ENCODE measurements at places on chromosomes 3 and 15.

DNA sequence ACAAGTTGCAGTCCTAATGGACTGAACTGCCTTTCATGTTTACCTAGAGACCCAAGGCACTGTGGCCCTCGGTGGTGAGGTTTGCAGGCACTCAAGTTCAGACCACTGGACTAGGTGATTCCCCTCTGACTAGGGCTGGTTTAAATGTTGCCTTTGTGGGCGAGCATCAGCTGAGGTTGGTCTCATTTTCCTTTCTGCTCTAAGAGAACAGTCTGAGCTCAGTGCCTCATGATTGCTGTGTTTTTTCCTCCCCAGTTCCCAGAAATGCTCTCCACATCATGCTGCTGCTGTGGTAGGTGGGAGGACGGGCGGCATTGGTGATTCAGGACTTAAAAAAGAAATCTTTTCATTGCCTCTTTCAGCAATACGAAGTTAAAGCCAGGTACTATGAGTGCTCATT, 237.2 kb downstream of the MBNL1 start:
- DNase-seq, result no peak

GRCh38 chr3:5188419-5189221, 1.1 kb downstream of the EDEM1 start:
- peak; percentile 14 for DNase-seq

DNA sequence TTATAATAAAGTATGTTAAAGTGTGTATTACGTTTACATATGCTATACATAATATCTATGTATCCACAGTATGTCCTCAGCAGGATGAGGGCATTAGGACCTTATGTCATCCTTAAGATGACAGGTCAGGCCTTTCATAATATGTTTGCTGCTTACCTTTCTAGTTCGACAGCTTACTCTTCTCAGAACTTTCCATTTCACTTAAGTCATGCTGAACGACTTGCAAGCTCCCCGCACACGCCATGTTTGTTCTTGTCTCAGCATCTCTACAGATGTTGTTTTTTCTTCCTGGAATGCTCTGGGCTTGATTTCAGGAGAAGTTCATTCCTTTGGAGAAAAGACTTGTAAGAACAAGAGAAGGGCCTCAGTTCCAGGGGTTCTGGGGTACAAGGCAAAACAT, 36.0 kb upstream of the PPARG start:
- no peak for DNase-seq

- DNase-seq, result peak; percentile 84
These were observed 5.8 kb upstream of the TOPAZ1 start for GRCh38 chr3:44235604-44236484.

DNA sequence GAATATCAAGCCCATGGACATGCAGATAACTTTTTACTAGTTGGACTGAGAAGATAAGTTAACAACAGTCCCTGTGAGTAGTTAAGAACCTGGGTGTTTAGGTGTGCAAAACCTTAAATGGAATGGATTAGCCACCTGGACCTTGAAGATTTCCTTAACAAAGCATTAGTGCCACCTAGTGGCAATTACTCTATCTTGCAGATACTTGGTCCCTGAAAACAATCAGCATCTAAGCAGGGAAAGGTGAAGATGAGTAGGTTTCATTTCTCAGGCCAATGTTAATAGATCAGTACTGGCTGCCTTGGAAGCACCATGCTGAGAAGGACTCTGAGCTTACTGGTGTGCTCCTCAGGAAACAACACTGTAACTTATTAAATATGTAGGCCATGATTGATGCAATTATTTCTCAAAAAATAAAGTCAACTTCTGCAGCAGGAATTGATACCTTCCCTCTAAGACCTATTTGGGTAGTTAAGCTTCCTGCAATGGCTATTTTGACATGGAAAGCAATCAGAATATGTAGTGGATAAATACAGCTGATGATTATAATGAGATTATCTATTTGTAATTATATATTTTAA, 329.4 kb downstream of the TBC1D5 start:
- DNase-seq, result peak; percentile 38

DNA sequence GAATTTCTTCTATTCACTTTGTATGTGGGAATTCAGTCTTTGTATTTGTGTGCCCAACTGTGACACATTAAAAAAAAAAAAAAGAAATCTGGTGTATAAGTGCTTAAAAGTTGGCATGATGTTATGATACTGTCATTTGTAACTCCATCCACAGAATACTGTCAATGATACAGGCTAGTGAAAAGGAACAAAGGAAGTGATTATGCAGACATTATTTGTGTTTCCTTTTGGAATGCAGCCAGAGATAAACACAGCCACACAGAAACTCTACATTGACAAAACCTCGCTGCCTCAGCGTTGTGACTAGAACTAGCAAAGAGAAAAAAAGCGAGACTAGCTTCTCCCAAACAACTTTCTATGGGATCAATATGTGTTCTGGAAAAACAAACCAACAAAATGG, 519.2 kb upstream of the AGTR1 start:
- no peak for DNase-seq

DNA sequence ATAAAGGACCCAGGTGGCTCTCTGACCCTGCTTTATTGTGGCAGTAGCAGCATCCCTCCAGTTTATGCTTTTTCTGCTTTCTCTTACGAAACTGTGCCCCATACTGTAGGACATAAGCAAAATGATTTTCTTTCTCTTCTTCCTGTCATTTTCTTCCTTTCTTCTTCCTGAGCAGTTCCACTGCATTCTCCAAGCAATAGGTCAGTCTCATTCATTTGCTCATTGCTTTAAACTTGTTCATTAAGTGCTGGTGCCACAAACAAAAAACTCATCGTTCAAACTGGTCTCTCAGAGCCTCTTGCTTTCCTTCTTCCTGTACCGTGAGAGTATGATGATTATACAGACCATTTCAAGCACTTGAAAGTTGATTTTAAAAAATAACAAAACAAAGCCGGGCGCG, 66.8 kb downstream of the PDE8A start:
- no peak for DNase-seq

DNA sequence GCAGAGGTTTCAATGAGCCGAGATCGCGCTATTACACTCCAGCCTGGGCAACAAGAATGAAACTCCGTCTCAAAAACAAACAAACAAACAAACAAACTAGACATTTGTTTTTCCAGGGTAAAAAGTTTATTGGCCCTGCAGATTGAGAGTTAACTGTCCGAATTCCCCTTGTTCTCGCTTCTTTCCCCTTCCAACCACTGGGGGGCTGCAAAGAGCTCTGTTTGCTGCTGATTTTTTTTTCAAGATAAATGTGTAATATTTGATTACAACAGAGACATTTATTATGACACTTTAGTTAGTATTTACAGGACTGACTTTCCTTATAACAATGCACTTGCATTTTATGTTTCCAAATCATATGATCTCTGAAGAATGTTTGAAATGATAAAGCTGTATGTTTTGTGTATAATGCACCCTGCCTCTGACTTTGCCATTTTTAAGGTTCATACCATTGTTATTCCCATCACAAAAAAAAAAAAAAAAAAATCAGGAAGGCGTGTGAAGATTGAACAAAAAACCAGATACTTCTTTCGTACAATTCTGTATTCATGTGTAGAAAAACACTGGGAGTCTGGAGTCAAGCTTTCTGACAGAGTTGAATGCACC, 2.8 kb downstream of the CLSTN2 start:
- peak; percentile 49 for DNase-seq

GRCh38 chr3:118447339-118447738, 587.3 kb downstream of the IGSF11 start:
- no peak for DNase-seq

GRCh38 chr3:177185035-177185574, 12.2 kb downstream of the TBL1XR1 start:
- DNase-seq, result peak; percentile 28
